ENCODE measurements at places on chromosomes 3 and 15. TPM values are rescaled to one million over a fixed set of nuclear protein-coding genes. Genes with fewer than 3 reads are reported as not detected.

GRCh38 chr3:120192159-120192558, 92.9 kb downstream of the GPR156 start:
- DNase-seq, result no peak
- no peak overlapping the region for H3K27ac ChIP-seq
- no peak overlapping the region for H3K4me3 ChIP-seq
- H3K4me1 ChIP-seq, result no peaks in the 10 kb centered on the region

NR2E3 gene
- total RNA-seq, result 0.09 TPM

GRCh38 chr15:83018436-83018835, 7.0 kb upstream of the C15orf40 start:
- DNase-seq, result no peak
- peaks cover 36% of the 10 kb centered on the region for H3K36me3 ChIP-seq
- no peaks in the 10 kb centered on the region for H3K4me1 ChIP-seq
- no peak overlapping the region for H3K27ac ChIP-seq

OR5K2 gene
- total RNA-seq, result not detected

RLBP1 gene
- not detected for total RNA-seq

CELSR3 gene
- 5.9 TPM for total RNA-seq

- no peak overlapping the region for H3K4me3 ChIP-seq
- H3K27ac ChIP-seq, result no peak overlapping the region
- H3K4me1 ChIP-seq, result no peaks in the 10 kb centered on the region
These were observed 81.5 kb upstream of the KCNMB2 start for GRCh38 chr3:178454726-178455125.

GRCh38 chr3:11642431-11643191, 1.1 kb downstream of the VGLL4 start:
- peak overlapping the region; percentile 65 for H3K4me3 ChIP-seq
- no peaks in the 10 kb centered on the region for H3K27me3 ChIP-seq
- DNase-seq, result peak; percentile 55
- no peaks in the 10 kb centered on the region for H3K36me3 ChIP-seq
- peaks cover 38% of the 10 kb centered on the region for H3K4me1 ChIP-seq

DNA sequence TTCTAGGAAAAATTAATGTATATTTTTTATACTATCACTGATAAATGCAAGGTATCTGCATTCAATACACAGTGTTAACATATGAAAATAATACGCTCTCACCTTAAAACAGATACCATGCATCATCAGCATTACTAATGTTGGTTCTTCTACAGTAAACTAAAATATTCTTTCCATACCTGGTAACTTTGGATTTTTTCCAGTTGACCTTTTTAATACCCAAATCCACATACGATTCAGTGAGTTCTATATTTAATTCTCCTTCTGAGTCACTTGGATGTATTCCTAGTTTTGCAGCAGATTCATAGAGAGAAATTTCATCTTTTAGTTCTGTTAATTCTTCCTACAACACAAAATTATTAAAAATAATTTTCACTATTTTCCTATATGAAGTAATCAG, 29.9 kb downstream of the CEP152 start:
- H3K36me3 ChIP-seq, result no peaks in the 10 kb centered on the region
- H3K27ac ChIP-seq, result no peak overlapping the region
- no peaks in the 10 kb centered on the region for H3K4me1 ChIP-seq

- H3K4me3 ChIP-seq, result no peak overlapping the region
- no peaks in the 10 kb centered on the region for H3K4me1 ChIP-seq
- H3K36me3 ChIP-seq, result no peaks in the 10 kb centered on the region
- no peak for DNase-seq
These were observed 16.6 kb upstream of the OSBPL11 start for GRCh38 chr3:125611908-125612307.

GRCh38 chr3:134104031-134104430, 74.3 kb upstream of the SLCO2A1 start:
- no peak overlapping the region for H3K4me3 ChIP-seq
- H3K4me1 ChIP-seq, result no peaks in the 10 kb centered on the region
- no peaks in the 10 kb centered on the region for H3K27me3 ChIP-seq
- DNase-seq, result peak; percentile 17
- no peaks in the 10 kb centered on the region for H3K36me3 ChIP-seq

CAV3 gene
- total RNA-seq, result 0.67 TPM

DNA sequence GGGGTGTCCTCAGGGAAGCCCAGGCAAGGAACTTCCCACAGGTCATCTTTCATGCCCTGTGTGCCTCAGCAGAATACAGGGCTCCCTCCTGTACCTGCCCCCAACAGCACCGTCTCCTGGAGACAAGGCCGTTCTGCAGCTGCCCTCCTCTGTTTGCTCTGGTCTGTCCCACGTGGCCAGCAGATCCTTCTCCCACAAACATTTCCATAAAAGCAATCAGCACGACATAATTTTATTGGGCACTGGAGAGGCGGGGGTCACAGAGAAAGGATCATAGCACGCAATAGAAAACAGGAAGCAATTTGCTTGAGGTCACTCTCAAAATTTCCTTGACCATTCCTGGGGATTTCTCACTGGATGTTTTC, 29.4 kb downstream of the STARD5 start:
- no peak overlapping the region for H3K4me3 ChIP-seq
- no peaks in the 10 kb centered on the region for H3K27me3 ChIP-seq
- DNase-seq, result no peak
- H3K36me3 ChIP-seq, result no peaks in the 10 kb centered on the region

SLC22A13 gene
- 0.07 TPM for total RNA-seq

PAQR5 gene
- total RNA-seq, result 0.39 TPM

TKT gene
- total RNA-seq, result 112 TPM

DNA sequence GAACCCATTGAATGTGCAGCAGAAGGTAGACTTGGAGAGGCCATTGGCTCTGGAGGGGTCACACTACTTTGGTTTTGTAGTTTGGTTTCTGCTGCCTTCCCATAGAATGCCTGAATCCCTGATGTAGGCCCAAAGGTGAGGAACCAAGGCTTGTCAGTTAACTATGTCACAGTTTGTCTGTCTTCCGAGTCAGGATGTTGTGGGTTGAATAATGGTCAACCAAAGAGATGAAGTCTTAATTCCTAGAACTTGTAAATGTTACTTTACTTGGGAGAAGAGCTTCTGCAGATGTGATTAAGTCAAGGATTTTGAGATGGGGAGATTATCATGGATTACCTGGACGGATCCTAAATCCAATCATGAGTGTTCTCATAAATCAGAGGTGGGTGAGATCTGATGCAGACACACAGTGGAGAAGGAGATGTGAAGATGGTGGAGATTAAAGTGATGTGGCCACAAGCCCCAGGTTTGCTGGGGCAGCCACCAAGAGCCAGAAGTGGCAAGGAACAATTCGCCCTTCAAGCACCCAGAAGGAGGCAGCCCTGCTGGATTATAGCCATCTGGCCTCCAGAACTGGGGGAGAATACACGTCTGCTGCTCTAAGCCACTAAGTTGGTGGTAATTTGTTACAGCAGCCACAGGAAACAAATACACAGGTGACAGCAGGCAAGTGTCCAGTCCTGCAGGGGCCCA, 2.3 kb upstream of the CCR8 start:
- no peak overlapping the region for H3K27ac ChIP-seq
- no peak overlapping the region for H3K4me3 ChIP-seq
- DNase-seq, result no peak
- no peaks in the 10 kb centered on the region for H3K27me3 ChIP-seq

- H3K27ac ChIP-seq, result no peak overlapping the region
- H3K27me3 ChIP-seq, result no peaks in the 10 kb centered on the region
- no peaks in the 10 kb centered on the region for H3K4me1 ChIP-seq
- H3K36me3 ChIP-seq, result peaks cover 12% of the 10 kb centered on the region
These were observed 17.9 kb downstream of the DZIP1L start for GRCh38 chr3:138097192-138098172.

DNA sequence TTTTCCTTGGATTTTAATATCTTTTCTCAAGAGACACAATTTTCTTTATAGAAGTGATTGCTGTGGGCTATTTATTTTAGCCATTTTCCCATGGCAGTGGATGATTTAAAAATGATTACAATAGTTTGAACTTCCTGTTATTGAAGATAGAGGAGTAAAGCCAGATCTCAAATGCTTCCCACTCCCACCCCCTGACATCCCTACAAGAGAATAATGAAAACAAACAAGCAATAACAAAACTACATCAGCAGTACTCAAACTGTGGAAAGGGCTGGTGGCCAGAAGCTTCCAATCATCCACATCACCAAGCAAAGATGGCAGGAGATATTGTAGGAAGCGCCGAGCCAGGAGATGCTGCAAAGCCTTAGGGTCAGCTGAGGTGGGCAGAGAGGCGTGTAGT, 831.1 kb upstream of the NR2F2 start:
- no peak for DNase-seq
- H3K27me3 ChIP-seq, result no peaks in the 10 kb centered on the region
- H3K4me3 ChIP-seq, result no peak overlapping the region
- H3K4me1 ChIP-seq, result no peaks in the 10 kb centered on the region
- no peaks in the 10 kb centered on the region for H3K36me3 ChIP-seq

DNA sequence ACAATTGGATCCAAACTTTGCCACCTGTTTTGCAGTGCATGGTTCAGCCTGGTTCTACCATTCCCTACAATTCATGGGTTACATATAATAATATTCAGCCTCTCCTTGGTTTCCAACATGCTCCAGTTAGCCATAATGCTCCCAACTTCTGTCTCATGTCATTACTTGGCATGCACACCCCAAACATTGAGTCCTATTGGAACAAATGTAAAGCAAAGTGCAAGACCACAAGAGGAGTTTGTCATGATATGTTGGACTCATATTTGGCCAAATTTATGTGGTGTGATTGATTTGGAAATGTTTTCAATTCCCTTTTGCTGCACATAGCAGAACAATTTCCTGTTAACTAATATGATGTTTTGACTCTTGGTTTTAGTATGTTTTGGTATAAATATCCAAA, 50.2 kb downstream of the KCNAB1 start:
- H3K27me3 ChIP-seq, result no peaks in the 10 kb centered on the region
- no peak overlapping the region for H3K27ac ChIP-seq
- no peak for DNase-seq

HCLS1 gene
- total RNA-seq, result 0.57 TPM

GRCh38 chr15:60004846-60005351, 788 bp downstream of the FOXB1 start:
- H3K27me3 ChIP-seq, result peaks cover 100% of the 10 kb centered on the region
- DNase-seq, result peak; percentile 23
- no peak overlapping the region for H3K27ac ChIP-seq
- H3K36me3 ChIP-seq, result no peaks in the 10 kb centered on the region
- peaks cover 11% of the 10 kb centered on the region for H3K4me1 ChIP-seq

- H3K36me3 ChIP-seq, result no peaks in the 10 kb centered on the region
- H3K4me1 ChIP-seq, result peaks cover 44% of the 10 kb centered on the region
- peak overlapping the region; percentile 70 for H3K27ac ChIP-seq
These were observed 18.4 kb downstream of the MEF2A start for GRCh38 chr15:99584081-99584600.

CTXND1 gene
- 0.07 TPM for total RNA-seq

DNA sequence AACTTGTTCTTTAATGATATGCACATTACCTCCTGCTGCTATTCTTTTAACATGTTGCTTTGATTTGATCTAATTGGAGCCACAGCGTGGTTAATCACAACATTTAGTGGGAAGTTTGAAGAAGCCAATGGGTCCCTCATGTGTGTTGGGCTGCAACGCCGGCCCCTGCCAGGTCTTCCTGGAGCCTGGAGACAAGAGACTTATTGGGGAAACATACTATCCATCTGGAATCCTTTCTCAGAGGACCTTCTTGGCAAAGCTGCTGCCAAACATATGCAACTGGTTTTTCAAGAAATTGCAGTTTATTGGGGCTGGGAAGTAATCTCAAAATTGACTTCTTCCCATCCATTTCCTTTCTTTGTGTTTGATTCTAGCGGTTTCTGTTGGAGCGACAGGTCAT, 396.3 kb upstream of the PROK2 start:
- no peaks in the 10 kb centered on the region for H3K4me1 ChIP-seq
- no peak overlapping the region for H3K4me3 ChIP-seq
- H3K27ac ChIP-seq, result no peak overlapping the region
- no peaks in the 10 kb centered on the region for H3K36me3 ChIP-seq
- no peak for DNase-seq

- H3K27ac ChIP-seq, result no peak overlapping the region
- DNase-seq, result no peak
- H3K27me3 ChIP-seq, result peaks cover 12% of the 10 kb centered on the region
These were observed 3.9 kb downstream of the CHST2 start for GRCh38 chr3:143123353-143123984.

DNA sequence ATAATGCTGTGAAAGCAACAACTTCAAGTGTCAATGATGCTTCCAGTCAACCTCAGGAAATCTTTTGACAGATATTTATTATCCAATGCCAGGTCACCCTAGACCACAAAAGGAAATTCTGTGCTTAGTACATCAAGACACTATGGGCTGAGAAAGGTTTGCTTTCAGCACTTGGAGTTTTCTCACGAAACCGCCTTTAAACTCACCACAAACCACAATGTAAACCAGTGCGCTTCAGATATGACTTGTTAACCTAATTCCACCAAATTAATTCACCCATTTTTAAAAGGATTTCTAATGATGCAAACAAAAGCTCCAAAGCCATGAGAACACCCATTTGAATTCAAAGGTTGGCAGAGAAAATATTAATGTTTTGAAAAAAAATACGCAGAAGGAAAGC, 292.9 kb upstream of the NR2F2 start:
- H3K27ac ChIP-seq, result no peak overlapping the region
- H3K27me3 ChIP-seq, result no peaks in the 10 kb centered on the region
- H3K4me3 ChIP-seq, result no peak overlapping the region
- no peak for DNase-seq

Measured in cardiac muscle cell (in vitro differentiated cells and primary cell).